ENCODE measurements at places on chromosomes 1 and 21.

DNA sequence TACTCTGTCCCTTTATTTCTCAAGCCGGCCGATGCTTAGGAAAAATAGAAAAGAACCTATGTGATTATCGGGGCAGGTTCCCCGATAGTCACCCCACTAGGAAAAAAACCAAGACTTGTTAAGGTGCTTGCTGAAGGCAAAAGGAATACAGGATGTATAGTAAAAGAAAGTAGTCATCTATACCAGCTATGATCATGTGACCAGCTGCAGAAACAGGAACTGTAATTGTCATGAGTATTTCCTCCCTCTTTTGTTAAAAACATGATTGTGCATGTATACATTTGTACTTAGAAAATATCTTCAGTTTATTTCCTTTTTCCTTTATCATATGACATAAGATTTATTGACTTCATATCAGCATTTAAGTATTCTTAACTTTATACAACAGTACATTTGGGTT is 30.5 kb downstream of the PIGK start:
- DNase-seq = no peak

DNA sequence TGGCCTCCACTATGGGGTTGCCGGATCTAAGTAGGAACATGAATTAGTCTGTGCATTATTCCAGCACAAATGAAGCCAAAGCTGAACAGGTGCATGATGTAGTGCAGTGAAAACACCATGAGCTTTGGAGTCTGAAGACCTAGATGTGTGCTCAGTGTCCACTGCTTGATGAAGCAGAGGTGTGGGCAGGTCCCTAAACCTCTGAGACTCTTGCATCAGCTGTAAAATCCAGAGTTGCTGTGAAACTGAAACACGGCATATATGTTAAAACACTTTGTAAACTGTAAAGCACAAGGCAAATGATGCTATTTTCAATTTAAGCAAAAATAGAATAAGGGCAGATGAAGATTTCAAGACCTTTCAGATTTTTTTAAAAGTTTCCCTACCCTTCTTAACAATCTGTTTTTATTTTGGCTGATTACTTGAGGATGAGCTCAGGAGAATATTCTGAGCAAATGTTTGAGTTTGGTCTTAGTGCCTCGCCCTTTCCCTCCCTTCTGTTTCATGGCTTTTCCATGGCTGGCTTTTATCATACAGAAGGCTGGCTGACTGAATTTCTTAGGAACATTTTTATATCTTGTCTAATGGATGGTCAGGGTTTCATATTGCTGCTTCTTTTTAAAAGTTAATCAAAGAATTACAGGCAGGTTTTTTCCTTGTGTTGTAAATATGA is 221.8 kb downstream of the NTNG1 start:
- DNase-seq = no peak

GRCh38 chr1:154871374-154871773 is 1.3 kb upstream of the KCNN3 start:
- no peak for DNase-seq

DNA sequence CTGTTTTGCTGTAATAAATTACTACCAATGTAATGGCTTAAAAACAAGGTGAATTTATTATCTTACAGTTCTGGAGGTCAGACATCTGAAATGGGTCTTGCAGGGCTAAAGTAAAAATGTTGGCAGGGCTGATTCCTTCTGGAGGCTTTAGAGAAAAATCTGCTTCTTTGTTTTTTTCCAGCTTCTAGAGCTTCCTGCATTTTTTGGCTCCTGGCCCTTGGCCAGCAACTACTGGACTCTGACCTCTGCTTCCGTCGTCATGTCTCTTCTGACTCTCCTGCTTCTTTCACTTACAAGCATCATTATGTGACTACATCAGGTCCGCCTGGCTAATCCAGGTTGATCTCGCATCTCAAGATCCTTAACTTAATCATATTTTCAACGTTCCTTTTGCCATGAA is 350.9 kb downstream of the S1PR1 start:
- no peak for DNase-seq

DNA sequence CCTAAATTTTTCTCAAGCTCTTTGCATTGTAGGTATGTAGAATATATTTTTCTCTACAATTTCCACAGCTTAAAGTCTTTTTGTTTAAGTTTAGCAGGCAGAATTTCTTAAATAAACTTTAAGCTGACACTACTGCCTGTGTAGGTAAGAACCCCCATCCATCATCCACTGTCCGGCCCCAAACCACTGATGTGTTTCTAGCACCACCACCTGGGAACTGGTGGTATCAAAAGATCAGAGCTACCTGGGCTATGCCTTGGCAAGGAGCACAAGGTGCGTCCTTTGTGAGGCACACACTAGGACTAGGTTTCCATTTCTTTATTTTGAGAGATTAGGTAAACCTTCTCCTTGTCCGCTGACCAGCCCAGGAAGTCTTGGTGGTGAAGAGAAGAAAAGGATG is 10.5 kb upstream of the LELP1 start:
- no peak for DNase-seq

DNA sequence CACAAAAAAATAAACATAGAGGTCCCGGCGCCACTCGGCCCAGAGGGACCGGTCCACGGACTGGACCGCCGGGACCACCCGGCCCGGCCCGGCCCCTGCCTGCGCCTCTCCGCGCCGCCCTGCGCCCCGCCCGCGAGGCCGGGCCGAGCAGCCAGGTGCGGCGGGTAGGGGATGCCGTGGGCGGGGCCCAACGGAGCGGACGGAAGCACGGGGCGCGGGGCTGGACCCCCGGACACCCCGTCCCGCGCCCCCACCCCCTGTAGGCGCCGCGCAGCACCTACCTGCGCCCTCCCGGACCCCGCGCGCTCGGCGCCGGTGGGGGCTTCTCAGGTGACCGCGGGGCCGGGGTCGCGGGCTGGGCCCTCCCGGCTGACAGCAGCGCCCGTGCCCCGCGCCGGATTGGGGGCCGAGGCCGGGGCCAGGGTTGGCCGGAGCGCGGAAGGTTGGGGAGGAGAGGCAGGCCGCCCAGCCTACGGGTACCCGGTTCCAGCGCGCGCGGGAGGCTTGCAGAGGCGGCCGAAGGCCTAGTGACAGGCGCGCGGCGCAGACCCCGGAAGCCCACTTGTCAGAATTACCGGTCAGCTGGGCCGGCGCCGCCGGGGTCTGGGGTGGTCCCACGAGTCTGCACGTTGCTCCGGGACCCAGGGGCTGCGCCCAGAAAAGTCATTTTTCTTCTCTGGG is 351.9 kb upstream of the CAMK1G start:
- no peak for DNase-seq

DNA sequence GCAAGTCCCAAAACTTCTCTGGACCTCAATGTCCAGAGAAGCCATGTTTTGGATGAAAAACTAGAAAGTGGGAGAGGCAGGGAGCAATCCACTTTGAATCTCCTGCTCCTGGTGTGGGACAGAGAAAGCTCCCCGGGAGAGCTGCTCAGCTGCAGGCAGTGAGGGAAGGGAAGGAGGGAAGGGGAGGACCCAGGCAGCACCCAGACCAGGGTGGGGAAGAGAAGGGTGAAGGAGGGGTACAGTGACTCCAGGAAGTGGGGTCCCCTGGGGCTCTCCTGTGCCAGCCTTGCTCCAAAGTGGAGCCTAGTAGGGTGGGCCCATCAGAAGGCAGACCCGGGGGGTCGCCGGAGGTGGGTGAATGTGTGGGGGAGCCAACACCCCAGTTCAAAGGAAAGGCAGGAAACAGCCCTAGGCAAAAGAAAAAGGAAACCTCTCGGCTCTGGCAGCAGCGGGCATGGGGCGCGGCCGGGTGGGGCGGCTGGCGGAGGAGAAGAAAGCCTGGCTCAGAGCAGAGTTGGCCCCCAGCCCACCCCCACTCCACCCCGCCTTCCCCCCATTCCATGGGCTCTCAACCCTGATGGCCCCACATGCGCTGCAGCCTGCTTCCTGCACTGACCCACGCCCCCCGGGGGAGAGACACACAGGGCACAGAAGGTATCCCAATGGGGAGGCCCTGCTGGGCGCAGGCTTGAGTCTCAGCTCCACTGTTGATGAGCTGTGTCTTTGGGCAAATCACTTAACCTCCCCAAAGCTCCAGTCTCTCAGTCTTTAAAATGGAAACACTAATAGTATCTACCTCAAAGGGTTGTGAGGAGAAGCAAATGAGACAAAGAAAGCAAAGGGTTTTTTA is 5.7 kb downstream of the LGR6 start:
- DNase-seq = no peak

DNA sequence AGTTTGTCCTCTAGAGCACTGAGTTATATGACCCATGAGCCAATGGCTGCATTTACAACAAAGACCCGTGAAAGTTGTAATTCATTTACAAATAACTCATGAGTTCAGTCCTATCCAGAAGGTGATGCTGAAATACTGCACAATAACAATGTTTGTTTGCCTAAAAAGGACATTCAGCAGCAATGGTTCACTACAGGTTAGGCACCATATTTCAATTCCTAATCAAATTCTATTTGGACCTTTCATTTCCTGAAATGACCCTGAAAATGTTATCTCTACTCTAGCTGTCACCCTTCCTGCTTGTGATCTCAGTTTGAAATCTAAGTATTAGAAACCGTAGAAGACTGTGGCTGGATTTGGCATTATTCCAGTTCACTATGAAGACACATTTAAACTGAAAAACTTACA is 191.2 kb upstream of the SAMSN1 start:
- no peak for DNase-seq

DNA sequence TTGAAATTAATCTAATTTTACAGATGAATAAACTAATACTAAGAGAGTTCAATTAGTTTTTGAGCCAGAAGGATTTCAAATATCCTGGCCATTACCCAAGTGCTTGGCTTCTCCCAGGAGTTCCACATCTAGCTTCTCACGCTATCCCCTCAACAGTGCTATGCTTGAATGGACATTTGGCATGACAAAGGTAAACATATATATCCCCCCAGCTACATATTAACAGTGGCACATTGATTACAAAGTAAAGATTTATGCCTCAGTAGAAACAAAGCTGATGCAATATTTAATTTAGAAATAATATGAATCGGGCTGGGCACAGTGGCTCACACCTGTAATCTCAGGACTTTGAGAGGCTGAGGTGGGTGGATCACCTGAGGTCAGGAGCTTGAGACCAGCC is 434.6 kb upstream of the PRMT6 start:
- no peak for DNase-seq

- no peak for DNase-seq
These were observed 268.9 kb downstream of the TGFB2 start for GRCh38 chr1:218614031-218614430.

DNA sequence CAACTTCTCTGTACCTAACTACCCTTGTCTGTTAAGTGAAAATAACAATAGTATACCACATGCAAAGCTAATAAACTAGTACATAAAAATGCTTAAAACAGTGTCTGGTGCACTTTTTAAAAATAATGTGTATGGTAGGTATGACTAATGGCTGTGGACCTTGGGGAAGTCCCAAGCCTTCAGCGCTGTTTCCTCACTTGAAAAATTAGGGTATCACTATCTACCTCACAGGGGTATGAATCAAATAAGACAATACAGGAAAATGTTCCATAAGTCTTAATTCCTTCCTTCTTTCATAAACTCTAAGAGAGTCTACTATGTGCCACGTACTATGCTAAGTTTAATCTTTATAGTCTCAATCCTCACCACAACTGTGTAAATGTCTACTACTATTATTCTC is 32.0 kb downstream of the EGLN1 start:
- no peak for DNase-seq

DNA sequence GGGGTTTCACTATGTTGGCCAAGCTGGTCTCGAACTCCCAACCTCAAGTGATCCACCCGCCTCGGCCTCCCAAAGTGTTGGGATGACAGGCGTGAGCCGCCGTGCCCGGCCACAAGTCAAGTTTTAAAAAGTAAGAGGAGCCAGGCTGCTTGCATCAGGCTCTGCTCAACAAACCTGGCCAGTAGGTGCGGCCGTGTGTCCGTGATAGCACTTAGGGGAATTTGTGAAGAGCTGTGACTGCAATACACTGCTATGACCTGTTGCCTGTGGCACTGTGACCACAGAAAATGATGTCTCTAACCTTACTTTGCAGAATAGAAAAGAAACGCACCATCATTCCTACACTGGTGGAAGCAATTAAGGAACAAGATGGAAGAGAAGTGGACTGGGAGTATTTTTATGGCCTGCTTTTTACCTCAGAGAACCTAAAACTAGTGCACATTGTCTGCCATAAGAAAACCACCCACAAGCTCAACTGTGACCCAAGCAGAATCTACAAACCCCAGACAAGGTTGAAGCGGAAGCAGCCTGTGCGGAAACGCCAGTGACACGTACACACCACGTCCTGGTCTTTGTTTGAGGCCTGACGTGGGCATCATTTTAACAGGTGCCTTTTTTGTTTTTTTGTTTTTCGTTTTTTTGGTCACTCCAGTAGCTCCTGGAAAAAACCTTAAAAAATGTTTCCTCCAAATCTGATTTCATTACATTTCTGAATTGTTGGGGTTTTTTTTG is 16.7 kb downstream of the C1orf174 start:
- DNase-seq = no peak

- DNase-seq = no peak
These were observed 2.3 kb downstream of the FCRLB start for GRCh38 chr1:161723459-161724141.

DNA sequence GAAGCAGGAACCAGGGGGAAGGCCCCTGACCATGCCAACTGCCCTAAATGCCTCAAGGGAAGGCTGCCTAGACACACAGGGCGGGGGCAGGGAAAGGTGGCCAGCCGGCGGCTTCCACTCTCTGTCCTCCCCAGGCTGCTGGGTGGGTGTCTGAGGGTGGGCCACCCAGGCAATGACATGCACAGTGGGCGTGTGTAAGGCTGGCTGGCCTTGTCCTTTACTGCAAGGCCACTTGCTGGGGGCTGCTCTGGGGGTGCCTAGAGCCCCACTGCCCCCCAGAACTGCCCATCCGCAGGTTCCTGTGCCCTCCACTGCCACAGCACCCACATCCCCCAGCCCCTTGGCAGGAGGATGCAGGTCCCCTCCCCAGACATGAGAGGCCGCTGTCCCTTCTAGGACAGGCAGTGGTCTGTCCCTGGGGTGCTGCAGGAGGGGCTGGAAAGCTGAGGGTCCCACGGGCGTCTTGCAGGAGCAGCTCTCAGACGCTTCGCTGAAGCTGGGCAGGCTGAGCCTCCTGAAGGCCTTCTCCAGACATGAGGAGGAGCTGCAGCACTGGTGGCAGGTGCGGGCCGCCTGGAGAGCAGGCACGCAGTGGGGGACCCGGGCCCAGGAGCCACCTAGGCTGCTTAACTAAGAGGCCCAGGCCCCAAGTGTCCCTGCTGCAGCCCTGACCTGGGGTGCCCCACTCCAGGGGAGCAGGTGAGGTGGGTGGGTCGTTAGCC is 10.1 kb downstream of the CCDC27 start:
- no peak for DNase-seq

DNA sequence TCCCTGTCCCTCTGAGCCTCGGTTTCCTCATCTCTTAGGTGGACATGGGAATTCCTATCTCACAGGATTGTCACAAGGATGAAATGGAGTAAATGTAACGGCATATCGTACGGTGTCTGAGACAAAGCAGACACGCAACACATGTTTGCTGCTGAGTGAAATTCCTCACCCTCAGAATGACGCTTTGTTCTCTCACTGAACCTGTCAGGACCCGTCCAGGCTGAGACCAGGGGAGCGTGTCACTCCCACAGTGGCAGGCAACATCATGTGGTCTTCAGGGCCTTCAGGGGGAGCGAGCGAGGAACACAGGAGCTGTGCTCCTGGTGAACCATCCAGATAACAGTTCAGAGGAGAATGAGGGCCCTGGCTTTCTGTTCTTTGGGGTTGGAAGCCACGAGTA is 74.2 kb downstream of the TOMM20 start:
- no peak for DNase-seq

- DNase-seq = no peak
These were observed 621.0 kb upstream of the CXADR start for GRCh38 chr21:16891821-16892220.

- no peak for DNase-seq
These were observed 85.5 kb downstream of the RIPK4 start for GRCh38 chr21:41681348-41681801.

GRCh38 chr1:51088474-51088873 is 13.6 kb upstream of the C1orf185 start:
- no peak for DNase-seq

GRCh38 chr1:173506437-173506836 is 29.3 kb downstream of the PRDX6 start:
- DNase-seq = no peak
